ENCODE measurements at places on chromosomes 11 and 22. TPM values are rescaled to one million over a fixed set of nuclear protein-coding genes. Genes with fewer than 3 reads are reported as not detected.

The DAGLA gene
- 0.38 TPM for total RNA-seq

The MMP8 gene
- not detected for total RNA-seq

The UPK3A gene
- 0.49 TPM for total RNA-seq

The POTEH gene
- total RNA-seq = not detected

- DNase-seq = no peak
Measured at GRCh38 chr22:43305806-43306205, 37.4 kb downstream of the SCUBE1 start.

GRCh38 chr11:110112457-110112856, 19.3 kb downstream of the ZC3H12C start:
- no peak for DNase-seq

DNA sequence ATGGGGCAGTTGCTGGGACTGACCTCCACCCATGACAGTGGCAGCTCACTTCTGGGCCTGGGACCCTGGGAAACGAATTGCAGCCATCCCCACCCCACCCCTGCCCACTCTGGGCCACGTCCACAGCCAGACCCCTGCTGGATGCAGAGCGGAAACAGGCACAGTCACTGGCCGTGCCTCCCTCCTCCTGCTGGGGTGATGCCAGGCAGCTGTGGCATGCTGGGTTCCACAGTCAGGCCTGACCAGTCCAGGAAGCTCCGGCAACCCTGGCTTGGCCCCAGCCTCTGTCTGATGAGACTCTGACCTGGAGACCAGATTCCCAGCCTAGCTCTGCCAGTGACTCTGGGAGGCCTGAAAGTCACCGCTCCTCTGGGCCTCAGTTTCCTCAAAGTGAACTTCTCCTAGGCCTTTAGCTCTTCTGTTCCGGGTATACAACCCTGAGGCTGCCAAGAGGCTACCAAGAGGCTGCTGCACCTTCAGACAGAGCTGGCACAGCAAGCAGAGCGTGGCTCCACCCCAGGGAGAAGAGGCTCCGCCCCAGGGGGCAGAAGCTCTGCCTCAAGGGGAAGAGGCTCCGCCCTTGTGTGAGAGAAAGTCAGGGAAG, 8.9 kb downstream of the SULT4A1 start:
- no peak for DNase-seq

DNA sequence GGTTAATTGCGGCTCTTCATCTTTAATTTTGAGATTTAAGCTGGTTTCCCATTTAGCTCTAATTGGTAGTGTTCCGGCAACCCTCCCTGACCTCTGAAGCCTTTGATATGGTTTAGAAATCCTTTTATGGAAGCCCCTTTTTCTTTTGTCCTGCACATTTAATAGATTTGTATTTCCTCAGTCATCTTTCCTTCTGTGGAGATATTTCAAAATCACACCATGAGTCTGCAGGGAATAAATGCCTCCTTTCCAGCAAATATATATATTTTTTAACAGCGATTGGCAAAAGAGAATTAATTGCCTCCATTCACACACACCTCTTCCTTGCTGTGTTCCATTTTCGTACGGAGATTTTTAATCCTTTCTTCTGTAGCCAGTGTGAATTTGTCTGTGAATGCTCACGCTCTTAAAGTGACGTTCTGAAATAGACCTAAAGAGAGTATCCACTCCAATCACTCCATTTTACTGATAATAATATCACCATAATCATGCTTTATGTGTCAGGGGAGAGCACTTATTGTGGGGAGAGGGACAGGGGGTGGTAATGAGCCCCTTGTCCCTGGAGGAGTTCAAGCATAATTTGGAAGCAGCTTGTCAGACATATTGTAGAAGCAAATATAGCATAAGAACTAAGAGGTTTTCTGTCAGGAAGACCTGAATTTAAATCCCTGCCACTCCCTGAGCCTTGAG, 142.5 kb upstream of the SYT13 start:
- no peak for DNase-seq

All from natural killer cell (primary cell).